Smooth muscle cell of the brain vasculature (primary cell): ENCODE measurements at places on chromosomes 1 and 21.

- no peak for DNase-seq
Observed at GRCh38 chr1:200296091-200296661, 113.7 kb downstream of the ZNF281 start.

GRCh38 chr1:20603504-20604464 lies 14.9 kb downstream of the CDA start:
- DNase-seq: no peak

DNA sequence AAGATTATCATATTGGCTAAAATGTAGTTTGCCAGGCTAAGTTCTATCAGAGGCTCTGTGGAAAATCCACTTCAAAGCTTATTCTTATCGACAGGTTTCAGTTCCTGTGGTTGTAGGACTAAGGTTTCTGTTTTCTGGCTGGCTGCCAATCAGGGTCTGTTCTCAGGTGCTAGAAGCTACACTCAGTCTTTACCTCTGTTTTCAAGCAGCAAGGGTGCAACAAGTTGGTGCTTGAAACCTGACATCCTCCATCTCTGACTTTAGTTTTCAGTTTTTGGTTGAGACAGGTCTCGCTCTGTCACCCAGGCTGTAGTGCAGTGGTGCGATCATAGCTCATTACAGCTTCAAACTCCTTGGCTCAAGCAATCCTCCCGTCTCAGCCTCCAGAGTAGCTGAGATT lies 15.3 kb upstream of the TMCO2 start:
- DNase-seq: no peak

DNA sequence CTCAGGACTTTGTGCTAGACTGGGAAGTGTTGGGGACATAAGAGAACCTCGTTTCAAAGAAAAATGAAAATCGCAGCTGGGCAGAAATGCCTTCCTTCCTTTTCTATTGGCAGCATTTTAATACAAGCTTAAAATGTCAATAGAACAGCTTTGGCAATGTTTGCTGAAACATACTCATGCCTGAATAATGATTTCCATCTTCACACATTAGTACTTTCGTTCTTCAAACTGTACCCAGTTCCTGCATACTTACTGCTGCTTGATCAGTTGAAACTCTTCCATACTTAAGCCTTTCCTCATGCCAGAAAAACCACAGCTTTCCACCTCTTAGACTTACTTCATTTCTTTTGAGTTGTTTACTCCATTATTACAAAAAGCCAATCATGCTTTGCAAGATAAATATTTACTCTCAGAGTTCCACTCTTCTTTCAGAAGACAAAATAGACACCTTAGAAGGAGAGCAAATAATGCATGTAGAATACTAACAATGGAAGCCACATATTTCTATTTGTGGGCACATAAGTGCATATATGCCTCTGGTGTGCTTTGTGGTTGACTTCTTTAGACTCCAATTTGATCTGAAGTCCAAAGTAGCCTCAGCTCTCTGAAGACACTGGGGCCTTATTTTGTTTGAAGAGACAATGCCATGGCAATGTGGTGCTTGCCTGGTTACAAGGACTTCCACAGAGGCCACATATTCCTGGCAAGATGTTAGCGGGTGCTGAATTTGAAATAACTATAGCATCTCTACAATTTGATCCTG lies 22.7 kb upstream of the CD55 start:
- DNase-seq: no peak

DNA sequence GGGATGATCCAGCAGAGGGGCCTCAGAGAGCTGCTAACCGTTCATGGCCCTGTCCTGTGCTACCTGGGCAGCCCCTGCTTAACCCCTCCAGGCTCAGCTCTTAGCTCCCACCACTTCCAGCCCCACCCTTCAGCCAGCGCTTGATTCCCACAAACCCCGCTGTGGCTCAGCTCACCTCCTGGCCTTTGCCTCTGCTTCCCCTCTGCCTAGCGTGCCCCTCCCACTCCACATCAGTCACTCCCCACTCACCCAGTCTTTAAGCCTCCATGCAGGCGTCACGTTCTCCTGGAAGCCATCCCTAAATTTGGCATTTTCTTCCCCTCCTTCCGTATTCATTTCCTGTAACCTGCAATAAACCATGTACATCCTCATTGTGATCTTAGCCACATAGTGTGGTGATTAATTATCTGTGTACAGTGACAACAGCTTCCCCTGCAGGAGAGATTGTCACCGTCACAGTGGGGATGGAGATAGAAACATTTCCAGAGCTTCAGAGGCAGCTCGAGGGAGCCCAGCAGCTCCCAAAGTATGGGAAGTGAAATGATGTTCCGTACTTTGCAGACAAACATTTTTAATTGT lies 65.5 kb downstream of the EPHB2 start:
- DNase-seq: no peak

GRCh38 chr1:85264150-85264549 lies 4.7 kb upstream of the C1orf52 start:
- DNase-seq: no peak

- no peak for DNase-seq
Observed at GRCh38 chr1:197807739-197808453, 32.6 kb upstream of the DENND1B start.

- no peak for DNase-seq
Observed at GRCh38 chr1:246018146-246018545, 488.9 kb downstream of the SMYD3 start.

DNA sequence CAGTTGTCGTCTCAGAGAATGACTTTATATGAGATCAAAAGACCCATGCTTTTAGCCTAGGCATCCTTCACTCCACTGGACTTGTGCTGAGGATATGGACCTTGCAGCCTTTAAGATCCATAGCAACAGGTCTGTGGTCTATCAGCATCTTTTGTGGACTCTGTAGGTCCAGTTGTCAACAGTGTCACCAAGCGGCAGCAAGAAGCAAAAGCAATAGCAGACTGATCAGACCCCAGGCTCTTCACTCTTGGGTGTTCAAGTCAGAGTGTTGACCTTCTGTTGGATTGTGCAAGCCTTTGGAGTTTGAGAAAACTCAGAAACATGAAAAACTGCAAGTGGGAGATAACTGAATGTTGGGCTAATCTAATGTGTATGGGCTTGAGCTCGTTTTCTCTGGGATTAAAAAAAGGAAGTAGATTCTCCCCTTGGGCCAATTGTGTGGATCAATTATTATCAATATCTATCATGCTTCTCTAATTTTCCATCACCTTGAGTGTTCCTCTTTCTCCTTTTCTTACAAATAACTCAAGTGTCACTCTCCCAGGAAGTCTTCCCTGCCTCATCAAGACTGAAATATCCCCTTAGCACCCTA lies 144.2 kb downstream of the LYPLAL1 start:
- no peak for DNase-seq

DNA sequence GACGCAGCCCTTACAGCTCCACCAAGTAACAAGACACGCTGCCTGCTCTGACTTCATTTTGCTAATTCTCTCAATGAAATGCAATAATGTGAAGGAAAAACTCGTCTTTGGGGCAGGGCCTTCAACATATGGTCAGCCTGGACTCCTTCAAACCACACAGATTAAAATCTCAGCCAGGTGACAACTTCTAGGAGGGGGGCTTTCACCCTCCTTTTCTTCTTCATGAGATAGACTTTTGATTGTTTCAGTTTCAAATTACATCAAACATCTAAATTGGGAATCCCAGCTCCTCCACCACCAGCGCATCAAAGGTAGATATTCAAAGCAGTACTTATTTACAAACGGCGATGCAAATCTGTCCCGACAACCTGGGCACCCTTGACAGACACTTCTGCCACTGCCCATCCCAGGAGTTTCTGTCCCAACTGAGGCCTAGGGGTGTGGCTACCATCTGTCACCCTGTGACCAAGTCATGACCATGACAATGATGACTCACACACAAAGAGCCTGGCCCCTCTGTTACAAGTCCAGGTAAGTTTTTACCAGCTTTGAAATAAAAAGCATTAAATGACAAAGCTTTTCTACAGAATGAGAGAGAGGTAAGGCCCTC lies 29.7 kb downstream of the SSBP3 start:
- no peak for DNase-seq

DNA sequence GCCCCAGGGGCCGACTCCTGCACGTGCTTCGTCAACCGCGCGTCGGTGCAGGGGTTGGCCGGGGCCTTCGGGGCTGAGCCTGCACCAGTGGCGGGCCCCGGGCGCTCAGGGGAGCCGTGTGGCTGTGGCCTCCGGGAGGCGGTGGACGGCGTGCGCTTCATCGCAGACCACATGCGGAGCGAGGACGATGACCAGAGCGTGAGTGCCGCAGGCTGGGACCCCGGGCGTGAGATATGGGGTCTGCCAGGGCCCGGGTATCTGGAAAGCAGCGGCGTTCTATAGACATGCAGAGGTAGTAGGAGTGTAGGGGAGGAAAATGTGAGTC lies 4.3 kb downstream of the CHRNB2 start:
- DNase-seq: no peak

DNA sequence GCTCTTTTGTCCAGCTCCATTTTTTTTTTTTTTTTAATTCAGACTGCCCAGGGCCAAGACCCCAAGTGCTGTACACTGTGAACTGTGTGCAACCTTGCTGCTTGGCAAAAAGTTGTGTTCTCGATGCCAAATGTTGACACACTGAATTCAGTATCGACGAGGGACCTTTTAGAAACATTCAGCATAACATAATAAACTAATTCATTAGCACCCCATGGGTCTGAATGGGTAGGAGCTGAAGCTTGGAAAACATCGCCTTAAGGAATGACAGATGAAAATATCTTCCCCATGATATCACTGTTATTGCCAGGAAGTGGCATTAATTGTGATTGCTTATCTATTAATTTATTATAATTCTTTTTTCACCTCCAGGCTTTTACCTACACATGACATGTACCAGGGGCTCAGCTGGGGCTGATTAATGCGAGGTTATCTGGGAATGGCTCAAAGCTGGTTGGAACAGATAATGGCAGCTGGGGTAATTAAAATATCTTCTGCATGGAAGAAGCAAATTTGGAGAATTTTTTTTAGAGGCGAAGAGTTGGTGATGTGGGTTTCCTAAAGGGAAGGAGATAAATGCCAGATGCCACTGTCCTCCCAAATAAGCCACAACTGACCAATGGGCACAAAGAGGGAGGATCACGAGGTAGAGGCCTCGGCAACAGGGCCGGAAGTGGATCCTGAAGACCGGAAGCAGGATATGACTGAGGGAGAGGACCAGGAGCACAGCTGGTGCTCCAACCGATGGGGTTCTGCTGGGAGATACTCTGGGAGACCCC lies 169.3 kb downstream of the GRIK3 start:
- DNase-seq: no peak

- no peak for DNase-seq
Observed at GRCh38 chr1:43044572-43045361, 86.1 kb upstream of the SLC2A1 start.

DNA sequence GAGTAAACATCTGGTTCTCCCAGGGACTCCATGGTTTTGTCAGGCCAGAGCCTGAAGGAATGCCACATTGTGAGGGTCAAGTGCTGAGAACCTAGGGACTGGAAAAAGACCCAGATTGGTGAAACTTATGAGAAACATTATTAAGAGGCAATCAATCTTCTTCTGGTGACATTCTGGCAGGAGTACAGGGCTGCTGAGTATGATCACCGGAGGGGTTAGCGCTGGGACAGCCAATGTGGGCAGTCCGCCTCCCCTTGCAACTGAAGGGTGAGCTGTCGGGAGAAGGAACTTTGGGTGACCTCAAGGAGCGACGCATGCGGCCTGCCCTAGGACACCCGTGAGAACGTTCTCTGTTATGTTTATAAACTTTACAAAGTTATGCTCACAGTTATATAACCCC lies 429.0 kb downstream of the LMO4 start:
- DNase-seq: no peak

DNA sequence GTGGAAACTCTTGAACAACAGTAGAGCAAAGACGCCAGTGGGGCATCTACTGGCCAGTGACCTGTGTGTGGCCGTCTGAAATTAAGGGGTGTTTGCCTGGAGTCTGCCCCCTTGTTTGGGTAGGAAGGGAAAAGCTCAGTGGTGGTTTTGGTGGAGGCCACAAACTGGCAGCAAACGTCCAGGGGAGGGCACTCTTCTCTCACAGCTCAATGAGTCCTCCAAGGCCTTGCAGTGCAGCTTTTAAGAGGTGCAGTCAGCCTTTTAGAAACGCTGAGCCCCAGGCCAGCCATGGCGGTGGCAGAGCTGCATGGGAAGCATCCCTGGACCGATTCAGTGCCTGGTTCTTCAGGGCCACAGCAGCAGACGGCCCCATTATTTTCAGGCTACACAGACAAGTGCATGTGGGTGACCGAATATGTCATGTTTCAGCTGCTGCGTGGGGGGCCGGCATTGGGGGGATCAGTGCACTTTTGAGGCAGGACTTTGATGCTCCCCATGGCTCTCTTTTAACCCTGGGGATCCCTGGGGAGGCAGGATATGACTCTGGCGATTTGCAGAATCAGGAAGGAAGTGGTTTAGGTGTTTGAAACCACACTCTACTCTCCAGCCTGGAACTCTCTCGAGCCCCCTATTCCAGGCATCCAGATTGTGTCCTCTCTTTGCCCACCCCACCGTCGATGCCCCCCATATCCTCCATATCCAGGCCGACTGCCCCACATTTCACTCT lies 414.0 kb downstream of the PRDM2 start:
- DNase-seq: no peak

DNA sequence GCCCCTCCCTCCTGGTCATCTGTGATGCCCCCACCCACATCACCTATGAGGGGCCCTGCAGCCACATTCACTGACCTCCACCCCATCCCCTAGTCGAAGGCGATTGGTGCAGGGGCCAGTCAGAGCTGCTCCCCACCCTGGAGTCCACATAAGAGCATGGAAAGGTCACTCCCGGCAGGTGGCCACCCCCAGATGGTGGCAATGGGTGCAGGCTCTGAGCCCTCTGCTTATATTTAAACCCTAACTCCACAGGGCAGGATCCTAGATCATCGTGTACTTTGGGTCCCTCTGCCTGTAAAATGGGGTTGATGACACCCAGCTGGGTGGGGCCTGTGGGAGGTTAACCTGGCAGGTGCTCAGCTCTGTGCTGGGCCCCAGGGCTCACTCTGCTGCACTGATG lies 186.8 kb upstream of the C1orf174 start:
- DNase-seq: no peak

DNA sequence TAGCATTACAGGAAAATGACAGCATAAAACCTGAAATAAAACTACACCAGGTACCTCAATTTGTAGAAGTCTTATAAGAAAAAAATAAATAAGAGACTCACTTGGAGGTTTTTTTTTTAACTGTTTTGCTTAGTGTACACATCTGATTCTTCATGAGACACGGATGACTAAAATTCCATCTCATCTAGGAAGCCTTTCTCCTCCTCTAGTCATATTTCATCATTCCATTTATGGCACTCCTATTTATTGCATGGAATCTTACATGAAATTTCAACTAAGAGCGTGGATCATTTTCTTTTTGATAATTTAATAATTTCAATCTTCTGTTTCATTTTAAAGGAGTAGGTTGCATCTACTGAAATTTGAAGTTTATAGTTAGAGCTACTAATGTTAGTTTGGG lies 1.6 kb upstream of the PTGS2 start:
- no peak for DNase-seq

- no peak for DNase-seq
Observed at GRCh38 chr1:212968368-212968863, 18.1 kb downstream of the VASH2 start.

GRCh38 chr21:37227071-37228002 lies 39.8 kb downstream of the VPS26C start:
- DNase-seq: no peak

DNA sequence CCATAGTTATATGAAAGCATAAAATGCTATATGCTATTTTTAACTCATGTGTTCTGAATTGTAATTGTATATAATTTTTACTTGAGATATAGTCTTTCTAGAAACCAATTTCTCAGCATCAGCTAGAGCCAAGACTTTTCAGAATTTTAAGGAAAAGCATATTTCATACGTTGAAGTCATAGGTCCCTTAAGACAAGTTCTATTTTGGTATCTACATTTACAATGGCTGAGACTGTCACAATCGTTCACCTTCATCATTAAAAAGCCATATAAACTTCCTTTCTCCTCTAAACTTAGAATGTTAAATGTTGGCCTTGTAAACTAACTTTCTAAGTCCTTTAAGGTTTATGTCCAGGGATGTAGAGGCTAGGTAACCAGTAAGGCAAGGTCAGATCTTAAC lies 104.1 kb downstream of the LRRC40 start:
- no peak for DNase-seq
